ENCODE measurements at places on chromosomes 3 and 15.

- DNase-seq = no peak
Observed at GRCh38 chr3:69121513-69121912, 882 bp downstream of the LMOD3 start.

DNA sequence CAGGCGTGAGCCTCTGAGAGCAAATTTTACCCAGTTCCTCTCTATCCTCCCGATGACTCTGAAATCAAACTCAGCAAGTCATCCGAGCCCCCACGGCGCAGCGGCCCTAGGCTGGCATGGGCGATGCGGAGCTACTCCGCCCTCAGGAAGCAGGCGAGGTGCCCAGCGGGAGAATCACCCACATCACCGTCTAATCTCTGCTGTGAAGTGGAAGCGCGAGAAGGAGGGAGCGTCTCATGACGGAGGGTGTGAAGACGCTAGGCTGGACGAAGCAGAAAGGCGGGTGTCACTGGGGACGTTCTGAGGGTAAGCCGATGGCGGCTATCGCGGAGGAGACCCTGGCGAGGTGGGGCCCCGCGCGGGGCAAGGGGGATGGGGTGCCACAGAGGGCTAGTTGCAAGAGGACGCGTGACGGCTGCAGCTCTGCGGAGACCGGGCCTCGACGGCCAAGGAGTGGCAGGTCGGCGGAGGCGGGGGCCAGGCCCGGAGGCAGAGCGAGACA, 9.1 kb upstream of the GNAI2 start:
- peak; percentile 38 for DNase-seq

GRCh38 chr3:66904336-66904735, 93.8 kb upstream of the KBTBD8 start:
- DNase-seq = no peak

DNA sequence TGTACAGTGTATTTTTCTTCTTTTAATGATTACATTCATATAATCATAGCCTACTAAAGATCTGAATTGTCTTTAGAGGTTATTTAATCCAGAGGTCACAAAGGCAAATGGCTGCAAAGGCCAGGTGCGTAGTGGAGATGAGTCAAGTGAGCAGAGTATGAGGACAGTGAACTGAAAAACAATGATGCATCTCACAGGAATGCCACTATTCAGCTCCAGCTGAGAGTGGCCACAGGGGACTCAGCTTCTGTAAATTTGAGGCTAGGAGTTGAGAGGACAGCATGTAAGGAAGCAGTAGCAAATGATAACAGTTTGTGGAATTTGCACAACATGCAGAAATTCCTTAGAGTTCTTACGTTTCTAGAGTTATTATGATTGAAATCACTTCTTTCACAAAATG, 50.4 kb downstream of the COL6A5 start:
- no peak for DNase-seq

DNA sequence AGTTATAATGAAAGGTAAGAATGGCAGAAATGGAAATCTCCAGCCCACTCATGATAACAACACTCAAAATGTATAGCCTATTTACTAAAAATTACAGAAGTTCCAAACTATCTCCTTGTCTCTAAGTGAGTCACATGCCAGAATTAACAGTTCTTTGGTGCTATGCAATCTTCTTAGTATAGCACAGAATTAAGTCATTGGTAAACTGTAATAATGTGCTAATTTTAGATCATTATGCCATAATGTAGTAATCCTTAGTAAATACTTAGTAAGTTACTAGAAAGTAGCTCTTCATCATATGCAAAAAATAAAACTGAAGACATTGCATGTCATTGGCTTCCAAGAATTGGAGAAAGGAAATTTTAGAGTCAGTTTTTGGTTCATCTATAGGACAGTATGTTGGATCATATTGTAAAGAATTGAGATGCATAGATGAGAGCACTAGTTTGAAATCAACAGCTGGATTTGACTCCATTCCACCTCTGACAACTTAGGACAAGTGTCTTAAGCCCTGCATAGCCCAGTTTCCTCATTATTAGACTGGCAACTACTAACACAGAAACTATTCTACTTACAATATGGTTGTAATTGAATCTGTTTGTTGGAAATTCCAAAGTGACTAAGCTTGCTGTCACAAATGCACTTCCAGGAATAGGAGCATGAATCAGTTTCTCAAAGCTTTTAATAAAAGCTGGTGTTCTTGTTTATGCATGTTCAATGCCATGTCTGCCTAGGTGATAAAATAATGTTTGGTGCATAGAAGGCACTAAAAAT, 40.1 kb upstream of the CD47 start:
- DNase-seq = peak; percentile 47

GRCh38 chr3:49124991-49125670, 4.5 kb upstream of the USP19 start:
- no peak for DNase-seq

- DNase-seq = no peak
Observed at GRCh38 chr15:78695046-78695671, 54.1 kb upstream of the CHRNB4 start.

DNA sequence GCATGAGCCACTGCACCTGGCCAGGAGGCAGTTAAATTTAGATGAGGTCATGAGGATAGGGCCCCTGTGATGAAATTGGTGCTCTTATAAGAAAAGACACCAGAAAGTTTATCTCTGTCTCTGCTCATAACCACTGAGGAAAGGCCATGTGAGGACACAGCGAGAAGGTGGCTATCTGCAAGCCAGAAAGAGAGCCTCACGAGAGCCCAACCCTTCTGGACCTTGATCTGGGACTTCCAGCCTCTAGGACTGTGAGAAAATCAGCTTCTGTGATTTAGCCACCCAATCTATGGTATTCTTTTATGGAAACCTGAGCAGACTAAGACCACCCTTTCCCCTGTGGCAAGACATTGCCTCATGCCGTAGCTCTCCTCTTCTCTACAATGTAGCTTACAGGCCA, 337.6 kb downstream of the THSD4 start:
- no peak for DNase-seq

DNA sequence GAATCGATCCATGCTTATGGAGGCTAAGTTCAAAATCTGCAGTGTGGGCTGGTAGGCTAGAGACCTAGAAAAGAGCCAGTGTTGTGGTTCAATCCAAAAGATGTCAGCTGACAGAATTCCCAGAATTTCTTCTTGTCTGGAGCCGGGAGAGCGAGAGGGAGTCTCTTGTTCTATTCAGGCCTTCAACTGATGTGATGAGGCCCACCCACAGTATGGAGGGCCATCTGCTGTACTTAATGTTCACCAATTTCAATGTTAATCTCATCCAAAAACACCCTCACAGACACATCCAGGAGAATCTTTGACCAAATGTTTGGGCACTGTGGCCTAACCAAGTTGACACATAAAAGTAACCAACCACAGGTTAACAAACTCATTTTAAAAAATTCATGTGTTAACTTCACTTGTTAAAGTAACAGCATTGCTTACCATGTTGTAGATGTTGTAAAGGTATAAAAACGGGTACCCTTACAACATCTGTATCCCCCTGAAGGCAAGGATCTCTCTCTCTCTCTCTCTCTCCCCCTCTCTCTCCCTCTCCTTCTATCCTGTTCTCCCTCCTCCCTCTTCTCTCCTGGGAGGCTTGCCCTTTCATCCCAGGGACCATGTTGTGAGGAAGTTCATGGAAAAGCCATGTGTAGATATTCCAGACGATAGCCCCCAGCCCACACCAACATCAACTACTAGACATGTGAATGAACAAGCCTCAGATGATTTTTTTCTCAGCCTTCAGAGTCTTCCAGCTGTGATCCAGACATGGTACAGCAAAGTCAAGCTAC, 66.4 kb upstream of the CHD2 start:
- DNase-seq = no peak

GRCh38 chr3:57951066-57951882, 56.9 kb upstream of the FLNB start:
- peak; percentile 82 for DNase-seq

- DNase-seq = no peak
Observed at GRCh38 chr3:94596887-94597566, 534.2 kb downstream of the NSUN3 start.
